Upper lobe of left lung (tissue), 6 donors: ENCODE measurements at places on chromosomes 2 and 18.

DNA sequence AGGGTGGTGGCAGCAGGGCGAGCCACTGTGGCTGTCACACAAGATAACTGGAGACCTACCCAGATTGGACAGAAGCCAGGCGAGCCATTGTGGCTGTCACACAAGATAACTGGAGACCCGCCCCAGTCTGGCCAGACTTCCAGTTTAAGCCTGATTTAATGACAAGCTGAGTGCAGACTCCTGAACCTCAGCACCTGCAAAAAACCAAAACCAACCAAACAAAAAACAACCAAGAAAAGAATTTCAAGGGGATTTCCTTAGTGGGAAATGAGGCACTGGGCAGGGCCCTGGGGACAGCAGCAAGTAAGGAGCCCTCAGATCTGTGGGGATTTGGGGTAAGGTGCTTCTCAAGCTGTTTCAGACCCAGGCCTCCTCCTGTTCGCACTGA is 95.2 kb upstream of the BOD1L2 start:
- no peaks in the 10 kb centered on the region for H3K4me1 ChIP-seq
- H3K36me3 ChIP-seq, result no peaks in the 10 kb centered on the region
- H3K27ac ChIP-seq, result no peak overlapping the region
- no peaks in the 10 kb centered on the region for H3K27me3 ChIP-seq
- H3K4me3 ChIP-seq, result no peak overlapping the region

DNA sequence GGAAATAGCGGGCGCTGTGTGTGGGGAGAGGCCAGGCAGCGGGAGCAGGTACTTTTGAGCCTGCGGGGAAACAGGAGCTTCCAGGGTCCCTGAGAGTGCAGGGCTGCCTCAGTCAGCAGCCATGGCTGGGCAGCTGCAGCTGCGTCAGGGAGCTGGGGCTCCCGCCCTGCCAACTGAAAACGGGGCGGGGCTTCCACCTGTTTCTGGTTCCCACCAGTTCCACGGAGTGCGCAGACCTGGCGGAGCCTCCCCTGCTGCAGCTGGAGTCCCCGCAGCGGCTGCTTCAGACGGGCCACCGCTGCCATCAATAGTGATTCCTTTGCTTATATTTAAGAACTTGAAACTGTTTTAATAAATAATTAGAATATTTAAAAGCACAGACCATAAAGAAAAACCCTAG is 30.6 kb upstream of the RPRM start:
- no peaks in the 10 kb centered on the region for H3K27me3 ChIP-seq
- no peaks in the 10 kb centered on the region for H3K4me1 ChIP-seq
- no peak overlapping the region for H3K4me3 ChIP-seq
- H3K27ac ChIP-seq, result no peak overlapping the region

DNA sequence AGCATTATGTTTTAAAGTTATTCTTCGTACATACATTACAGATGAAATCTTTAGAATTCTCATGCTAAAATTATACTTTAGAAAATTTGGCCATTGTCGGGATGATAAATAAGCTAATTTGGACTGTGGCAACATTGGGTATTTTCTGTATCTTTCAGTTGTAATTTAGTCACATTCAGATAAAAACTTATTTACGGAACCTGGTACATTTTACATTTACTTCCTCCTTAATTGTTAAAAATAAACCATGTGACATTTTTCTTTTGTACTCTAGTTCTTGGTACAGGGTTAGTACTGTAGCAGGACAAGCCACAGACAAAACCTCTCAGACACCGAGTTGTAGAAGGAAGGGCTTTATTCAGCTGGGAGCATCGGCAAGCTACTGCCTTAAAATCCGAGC is 4.2 kb downstream of the CNDP2 start:
- H3K4me1 ChIP-seq, result peaks cover 45% of the 10 kb centered on the region
- H3K27me3 ChIP-seq, result no peaks in the 10 kb centered on the region
- DNase-seq, result no peak
- H3K36me3 ChIP-seq, result peaks cover 46% of the 10 kb centered on the region
- no peak overlapping the region for H3K4me3 ChIP-seq

DNA sequence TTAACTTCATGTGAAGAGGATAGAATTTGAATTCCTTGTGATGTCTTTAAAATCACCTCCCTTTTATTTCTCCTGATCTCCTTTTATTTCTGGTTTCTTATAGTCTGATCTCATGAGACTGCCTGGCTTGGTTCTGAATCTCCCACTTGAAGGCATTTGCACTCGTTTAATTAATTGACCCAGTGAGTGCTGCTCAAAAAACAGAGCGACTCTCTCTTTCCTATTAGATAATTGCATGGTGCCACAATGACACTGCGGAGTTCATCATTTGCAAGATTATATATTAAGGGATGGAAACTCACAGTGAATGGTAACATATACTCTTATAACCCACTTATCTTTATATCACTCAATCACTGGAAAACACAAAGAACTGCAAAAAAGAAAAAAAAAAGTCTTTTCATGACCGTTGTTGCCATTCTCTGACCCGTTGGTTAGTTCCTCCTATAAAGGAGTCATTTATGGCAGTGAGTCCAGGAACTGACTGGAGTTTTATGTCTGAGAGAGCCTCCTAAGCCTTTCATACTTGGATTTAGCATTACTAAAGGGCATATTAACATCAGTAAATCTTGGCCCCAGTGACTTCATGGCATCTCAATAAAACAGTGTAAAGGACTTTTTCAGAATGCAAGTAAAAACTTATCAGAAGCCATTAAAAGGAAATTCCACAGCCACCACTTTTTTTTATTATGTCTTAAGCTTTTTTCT is 103.3 kb upstream of the EPHA4 start:
- H3K4me3 ChIP-seq, result no peak overlapping the region
- H3K27me3 ChIP-seq, result no peaks in the 10 kb centered on the region
- DNase-seq, result no peak
- H3K27ac ChIP-seq, result no peak overlapping the region
- no peaks in the 10 kb centered on the region for H3K36me3 ChIP-seq
- no peaks in the 10 kb centered on the region for H3K4me1 ChIP-seq

- H3K36me3 ChIP-seq, result no peaks in the 10 kb centered on the region
- peak overlapping the region; percentile 25 for H3K4me3 ChIP-seq
- H3K4me1 ChIP-seq, result peaks cover 15% of the 10 kb centered on the region
- H3K27ac ChIP-seq, result no peak overlapping the region
Observed at GRCh38 chr2:33291278-33292013, 185.0 kb upstream of the RASGRP3 start.

GRCh38 chr18:62420151-62420512 is 95.0 kb downstream of the TNFRSF11A start:
- peak overlapping the region; percentile 65 for H3K27ac ChIP-seq
- no peaks in the 10 kb centered on the region for H3K36me3 ChIP-seq
